ENCODE measurements at places on chromosomes 11 and 22.

- DNase-seq, result no peak
Measured at GRCh38 chr22:30947816-30948454, 20.6 kb downstream of the MORC2 start.

DNA sequence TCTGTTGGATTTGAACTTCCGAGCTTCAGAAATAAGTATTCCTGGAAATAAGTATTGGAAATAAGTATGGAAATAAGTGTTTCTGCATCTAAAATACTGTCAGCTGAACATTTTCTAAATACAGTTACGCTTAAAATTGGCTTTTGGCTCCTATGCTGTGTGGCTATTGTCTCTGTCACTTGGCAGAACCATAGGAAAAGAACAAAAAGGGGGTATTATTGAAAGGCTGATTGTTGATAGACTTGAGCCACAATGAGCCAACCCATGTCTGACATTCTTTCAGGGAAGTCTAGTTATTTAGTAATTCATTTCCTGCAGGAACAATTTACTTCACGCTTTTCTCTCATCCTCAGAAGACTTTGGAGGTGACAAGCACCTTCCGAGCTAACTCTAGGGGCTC is 32.5 kb upstream of the LARGE1 start:
- no peak for DNase-seq

GRCh38 chr11:61049063-61049377 is 53.3 kb upstream of the CD5 start:
- DNase-seq, result no peak

GRCh38 chr11:117303101-117303500 is 12.0 kb downstream of the BACE1-AS start:
- no peak for DNase-seq

DNA sequence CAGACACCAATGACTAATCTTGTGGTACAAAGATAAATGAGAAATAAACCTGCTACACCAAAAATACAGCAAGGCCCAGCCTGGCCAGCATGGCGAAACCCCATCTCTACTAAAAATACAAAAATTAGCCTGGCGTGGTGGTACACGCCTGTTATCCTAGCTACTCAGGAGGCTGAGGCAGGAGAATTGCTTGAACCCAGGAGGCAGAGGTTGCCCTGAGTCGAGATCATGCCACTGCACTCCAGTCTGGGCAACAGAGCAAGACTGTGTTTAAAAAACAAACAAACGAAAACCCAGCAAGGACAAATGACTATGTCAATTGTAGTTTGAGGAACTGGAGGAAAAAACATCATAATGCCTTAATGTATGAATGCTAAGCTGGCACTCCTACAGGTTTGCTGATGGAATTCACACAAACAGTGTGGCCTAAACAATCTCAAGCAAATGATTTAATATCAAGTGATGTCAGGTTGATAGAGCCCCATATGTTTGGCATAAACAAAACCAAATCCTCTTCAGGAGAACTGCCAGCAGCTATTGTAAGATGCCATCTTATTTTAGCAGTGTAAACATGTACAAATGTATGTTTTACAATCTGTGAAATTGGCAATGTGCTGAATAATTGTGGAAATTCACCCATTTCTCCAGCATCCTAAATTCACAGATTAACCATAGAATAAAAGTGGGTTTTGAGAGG is 20.0 kb downstream of the MMP7 start:
- no peak for DNase-seq

DNA sequence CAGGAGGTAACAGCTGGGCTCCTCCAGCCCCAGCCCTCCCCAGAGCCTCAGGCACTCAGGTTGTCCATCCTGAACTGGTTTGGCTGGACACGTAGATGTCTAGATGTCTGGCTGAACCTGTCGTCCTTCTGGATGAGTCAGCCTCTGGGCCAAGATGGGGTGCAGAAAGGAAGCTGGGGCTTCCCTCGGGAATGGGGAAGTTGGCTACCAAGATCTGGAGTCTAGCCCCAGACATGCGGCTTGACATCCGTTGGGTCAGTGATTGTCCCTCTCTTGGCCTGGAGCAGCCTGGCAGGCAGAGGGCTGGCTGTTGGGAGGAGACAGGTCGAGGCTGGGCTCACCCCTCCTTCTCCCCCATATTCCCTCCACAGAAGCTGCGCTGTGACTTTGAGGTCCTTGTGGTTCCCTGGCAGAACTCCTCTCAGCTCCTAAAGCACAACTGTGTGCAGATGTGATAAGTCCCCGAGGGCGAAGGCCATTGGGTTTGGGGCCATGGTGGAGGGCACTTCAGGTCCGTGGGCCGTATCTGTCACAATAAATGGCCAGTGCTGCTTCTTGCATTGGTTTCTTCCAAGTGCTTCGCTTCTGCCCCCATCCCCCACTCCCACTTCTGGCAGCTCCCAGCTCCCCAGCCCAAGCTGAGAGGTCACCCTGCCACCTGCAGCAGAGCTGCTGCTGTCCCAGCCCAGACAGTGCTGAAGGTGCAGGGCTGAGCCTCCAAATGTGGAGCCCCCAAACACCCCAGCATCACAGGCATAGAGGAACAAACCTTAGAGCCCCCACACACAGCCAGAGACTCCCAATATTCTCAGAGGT is 1.3 kb downstream of the CST6 start:
- DNase-seq, result no peak

- no peak for DNase-seq
Measured at GRCh38 chr11:126899961-126900748, 100.4 kb downstream of the KIRREL3 start.

GRCh38 chr11:63871962-63872799 is 33.3 kb downstream of the MARK2 start:
- peak; percentile 99 for DNase-seq

GRCh38 chr11:100691896-100692653 is 5.0 kb downstream of the ARHGAP42 start:
- DNase-seq, result no peak

All from HL-60 (cell line).